Activated CD8-positive, alpha-beta memory T cell treated with anti-CD3 and anti-CD28 coated beads, Interleukin-2, amount 10 ng/mL, durations not matched to agents 7 days and 5 days (primary cell): ENCODE measurements at places on chromosomes 11 and 22. TPM values are rescaled to one million over a fixed set of nuclear protein-coding genes. Genes with fewer than 3 reads are reported as not detected.

GRCh38 chr11:33657757-33658156, 42.9 kb downstream of the C11orf91 start:
- DNase-seq, result no peak

GRCh38 chr11:130413405-130414106, 14.9 kb downstream of the ADAMTS8 start:
- no peak for DNase-seq

The MS4A2 gene
- total RNA-seq, result not detected

- peak; percentile 91 for DNase-seq
Measured at GRCh38 chr22:44026630-44027511, 2.8 kb downstream of the PARVB start.

The ZNRD2 gene
- total RNA-seq, result 42.1 TPM

- no peak for DNase-seq
Measured at GRCh38 chr11:35021589-35021988, 105.2 kb downstream of the PDHX start.

GRCh38 chr11:134159652-134160051, 64.1 kb downstream of the NCAPD3 start:
- DNase-seq, result no peak

GRCh38 chr11:116975661-116976060, 122.6 kb downstream of the SIK3 start:
- no peak for DNase-seq

The C11orf21 gene
- 49.2 TPM for total RNA-seq

DNA sequence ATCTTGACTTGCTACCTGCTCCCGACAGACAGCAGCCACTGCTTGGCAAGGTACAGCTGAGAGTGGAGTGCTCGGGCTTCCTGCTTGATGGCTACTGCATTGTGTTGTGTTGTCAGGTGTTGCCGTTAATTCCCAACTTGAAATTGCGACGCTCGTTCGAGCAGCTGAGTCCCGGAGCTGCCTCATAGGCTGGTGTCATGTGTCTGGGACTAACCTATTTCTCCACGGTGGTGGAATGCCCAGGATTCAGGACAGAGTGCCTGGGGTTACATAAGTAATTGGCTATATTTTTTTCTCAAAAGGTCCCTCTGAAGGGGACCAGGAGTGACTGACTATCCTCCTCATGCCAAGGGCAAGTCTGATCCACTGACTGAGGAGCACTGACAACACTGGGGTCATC, 18.5 kb downstream of the COMMD9 start:
- DNase-seq, result no peak

The MUC2 gene
- not detected for total RNA-seq

DNA sequence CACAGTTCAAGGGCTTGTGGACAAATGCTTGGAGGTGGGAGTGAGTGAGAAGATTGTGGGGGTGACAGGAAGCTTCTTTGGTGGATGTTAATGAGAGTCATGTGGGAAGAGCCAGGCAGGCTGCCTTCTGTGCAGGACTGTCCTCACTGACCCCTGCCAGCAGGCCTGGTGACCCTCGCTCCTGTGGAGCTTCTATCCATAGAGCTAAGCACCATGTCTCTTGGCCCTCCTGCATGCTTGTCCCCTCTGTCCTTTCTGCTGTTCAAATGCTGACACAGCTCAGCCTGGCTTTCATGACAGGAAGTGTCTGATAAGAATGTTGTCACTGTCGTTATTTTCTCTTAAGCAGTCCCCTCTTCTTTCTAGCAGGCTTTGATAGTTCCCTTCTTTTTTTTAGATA, 37.6 kb downstream of the NAT10 start:
- DNase-seq, result no peak

DNA sequence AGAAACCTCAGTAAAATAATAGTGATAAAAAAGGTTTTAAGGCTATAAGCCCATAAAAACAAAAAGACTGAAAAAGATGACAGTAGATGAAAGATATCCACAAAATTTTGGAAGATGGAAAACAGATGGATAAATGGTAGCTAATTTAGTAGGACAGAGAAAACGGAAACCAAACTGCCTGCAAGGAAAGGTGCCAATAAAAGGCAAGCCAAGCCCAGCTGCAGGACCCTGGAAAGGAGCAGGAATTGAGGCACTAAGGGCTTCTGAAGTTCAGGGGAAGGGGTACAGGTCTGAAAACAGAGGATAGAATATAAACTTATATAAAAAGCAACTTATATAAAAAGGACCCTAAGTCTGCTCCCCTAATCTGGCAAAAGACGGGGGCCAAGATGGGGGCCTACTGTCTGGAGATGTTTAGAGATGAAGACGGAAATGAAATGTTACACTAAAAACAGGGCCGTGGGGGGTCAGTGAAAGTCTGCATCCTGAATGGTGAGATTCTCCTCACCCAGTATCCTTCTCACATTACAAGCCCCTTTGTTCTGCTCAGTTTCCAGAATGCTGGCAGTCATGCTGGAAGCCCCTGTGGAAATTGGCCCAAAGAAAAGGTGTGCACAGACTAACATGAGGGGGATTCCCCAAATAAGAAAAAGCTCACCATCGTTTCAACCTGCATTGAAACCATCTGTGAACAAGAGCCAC, 269.3 kb upstream of the PITPNB start:
- DNase-seq, result no peak

DNA sequence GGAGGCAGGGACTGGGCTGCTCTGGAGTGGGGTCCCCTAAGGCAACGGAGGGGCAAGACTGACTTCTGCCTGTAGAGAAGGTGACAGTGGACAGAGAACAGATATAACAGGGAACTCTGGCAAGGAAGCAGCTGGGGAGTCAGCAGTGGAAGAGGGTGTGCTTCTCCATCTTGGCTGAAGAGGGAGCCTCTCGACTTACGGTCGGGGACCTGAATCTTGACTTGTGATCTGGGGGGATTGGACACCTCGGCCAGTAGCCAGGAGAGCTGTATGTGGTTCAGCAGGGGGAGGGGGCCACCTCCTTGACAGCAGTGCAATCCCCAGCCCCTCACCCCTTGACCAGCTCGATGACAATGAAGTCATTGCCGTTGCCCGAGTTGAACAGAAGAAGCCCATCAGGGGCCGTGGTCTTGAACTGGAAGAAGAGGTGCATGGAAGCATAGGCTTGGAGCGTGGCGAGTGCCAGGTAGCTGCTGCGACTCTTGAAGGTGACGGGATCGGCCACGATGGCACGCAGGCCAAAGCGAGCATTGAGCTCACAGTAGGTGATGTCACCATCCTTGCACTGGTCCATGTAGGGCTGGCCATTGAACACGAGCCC, 60.0 kb downstream of the SLC22A12 start:
- DNase-seq, result no peak

GRCh38 chr11:72433455-72434036, 785 bp downstream of the CLPB start:
- no peak for DNase-seq

GRCh38 chr11:45481026-45481425, 184.4 kb downstream of the CHST1 start:
- no peak for DNase-seq

DNA sequence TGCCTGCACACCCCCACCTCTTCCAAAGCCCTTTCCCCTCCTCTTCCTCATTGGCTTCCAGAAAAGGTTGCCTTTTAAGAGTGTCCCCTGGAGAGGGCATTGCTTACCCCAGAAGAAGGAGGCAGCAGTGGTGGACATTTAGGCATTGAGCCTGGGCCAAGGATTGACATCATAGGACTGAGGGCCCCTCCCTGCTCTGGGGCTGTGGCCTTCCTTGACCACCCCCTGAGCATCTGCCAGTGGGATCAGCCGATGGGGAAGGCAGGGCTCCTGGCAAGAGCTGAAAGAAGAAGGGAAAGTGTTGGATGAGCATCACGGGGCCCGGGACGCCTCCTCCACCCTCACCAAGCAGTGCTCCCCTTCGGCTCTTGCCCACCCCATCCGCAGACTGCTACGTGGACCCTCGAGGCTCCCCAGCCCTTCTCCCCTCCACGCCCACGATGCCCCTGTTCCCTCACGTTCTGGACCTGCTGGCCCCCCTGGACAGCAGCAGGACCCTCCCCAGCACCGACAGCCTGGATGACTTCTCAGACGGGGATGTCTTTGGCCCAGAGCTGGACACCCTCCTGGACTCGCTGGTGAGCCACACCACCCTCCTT, 37.4 kb downstream of the ZC3H7B start:
- DNase-seq, result no peak

The ISX gene
- not detected for total RNA-seq

- DNase-seq, result no peak
Measured at GRCh38 chr11:2691991-2692875, 7.6 kb downstream of the KCNQ1OT1 start.

GRCh38 chr22:29883775-29884097, 762 bp downstream of the MTMR3 start:
- peak; percentile 61 for DNase-seq

DNA sequence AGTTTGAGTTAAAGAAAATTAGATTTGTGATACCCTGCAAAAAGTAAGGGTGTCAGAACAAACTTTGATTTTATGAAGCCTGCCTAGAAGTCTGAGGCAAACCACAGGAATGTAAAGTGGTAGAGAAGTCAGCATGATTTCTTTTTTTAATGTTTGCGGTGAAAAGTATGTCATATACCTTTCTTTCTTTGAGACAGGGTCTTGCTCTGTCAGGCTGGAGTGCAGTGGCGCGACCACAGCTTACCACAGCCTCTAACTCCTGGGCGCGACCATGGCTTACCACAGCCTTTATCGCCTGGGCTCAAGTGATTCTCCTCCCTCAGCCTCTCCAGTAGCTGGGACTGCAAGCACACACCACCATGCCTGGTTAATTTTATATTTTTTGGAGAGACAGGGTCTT, 4.7 kb downstream of the API5 start:
- peak; percentile 77 for DNase-seq

GRCh38 chr11:60777572-60777971, 7.6 kb upstream of the MS4A10 start:
- DNase-seq, result no peak

- no peak for DNase-seq
Measured at GRCh38 chr11:130808541-130808940, 107.7 kb downstream of the SNX19 start.

DNA sequence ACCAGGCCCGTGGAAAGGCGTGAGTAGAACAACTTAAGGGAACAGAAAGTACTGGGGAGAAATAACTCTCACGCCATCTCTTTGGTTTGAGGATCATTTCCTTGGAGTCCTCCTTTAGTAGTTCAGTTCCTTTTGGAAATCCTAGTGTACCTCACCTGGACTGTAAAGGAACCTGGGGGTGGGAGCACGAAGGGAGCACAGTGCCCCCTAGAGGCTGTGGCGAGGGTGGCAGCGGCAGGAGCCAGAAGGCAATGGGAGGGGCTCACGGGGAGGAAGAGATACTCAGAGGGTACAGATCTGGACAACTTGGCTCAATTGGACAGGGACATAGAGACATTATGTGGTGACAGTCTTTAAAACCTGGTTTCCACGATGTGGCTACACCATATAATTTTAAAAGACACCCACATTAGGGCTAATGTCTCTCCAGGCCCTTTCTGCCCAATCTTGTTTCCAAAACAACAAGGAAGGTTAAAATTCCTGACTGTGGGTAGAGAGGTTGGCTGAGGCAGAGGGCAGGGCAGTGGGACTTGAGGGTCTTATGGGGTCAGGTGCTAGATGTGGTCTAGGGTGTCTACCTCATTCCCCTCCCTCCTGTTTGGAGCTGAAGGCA, 87.0 kb downstream of the CSNK2A3 start:
- peak; percentile 67 for DNase-seq
